Cardiac muscle cell (in vitro differentiated cells and primary cell): ENCODE measurements at places on chromosomes 7 and 10. TPM values are rescaled to one million over a fixed set of nuclear protein-coding genes. Genes with fewer than 3 reads are reported as not detected.

The ZNF679 gene
- not detected in 2 replicates for total RNA-seq

GRCh38 chr7:129010075-129010474 is 44.8 kb downstream of the TNPO3 start:
- H3K36me3 ChIP-seq: peaks cover 23% of the 10 kb centered on the region
- H3K27me3 ChIP-seq: no peaks in the 10 kb centered on the region
- H3K4me1 ChIP-seq: peaks cover 23% of the 10 kb centered on the region
- no peak overlapping the region for H3K4me3 ChIP-seq
- no peak for DNase-seq
- no peak overlapping the region for H3K27ac ChIP-seq

The ELN gene
- total RNA-seq: 0.77 and 0.88 TPM in 2 replicates

DNA sequence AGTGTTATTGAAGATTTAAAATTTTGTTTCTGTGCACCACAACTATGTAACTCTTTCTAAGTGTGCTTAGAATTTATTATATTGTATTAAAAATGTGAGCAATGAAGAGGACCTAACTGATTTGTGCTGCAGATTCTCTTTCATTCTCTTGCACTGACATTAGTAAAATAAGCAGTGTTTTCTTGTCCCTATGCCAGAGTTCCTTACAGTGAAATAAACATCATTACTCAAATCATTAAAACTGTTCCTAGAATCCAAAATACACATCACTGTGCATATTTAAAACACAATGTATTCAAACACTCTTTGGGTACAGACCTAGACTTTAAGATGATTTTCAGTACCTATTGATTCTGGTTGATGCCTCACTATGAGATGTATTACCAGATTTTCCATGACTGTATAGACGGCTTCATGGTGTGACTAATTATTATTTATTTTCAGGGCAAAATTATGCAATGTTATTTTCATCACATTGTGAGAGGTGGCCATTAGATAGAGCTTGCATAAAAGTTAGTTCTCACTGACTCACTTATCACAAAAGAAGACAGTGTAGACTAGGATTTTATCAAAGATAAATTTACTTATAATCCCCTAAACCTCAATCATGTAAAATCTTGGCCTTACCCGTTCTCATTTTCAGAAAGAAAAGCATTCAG is 93.4 kb downstream of the PTPRZ1 start:
- no peaks in the 10 kb centered on the region for H3K4me1 ChIP-seq
- H3K4me3 ChIP-seq: no peak overlapping the region
- DNase-seq: no peak
- no peak overlapping the region for H3K27ac ChIP-seq

DNA sequence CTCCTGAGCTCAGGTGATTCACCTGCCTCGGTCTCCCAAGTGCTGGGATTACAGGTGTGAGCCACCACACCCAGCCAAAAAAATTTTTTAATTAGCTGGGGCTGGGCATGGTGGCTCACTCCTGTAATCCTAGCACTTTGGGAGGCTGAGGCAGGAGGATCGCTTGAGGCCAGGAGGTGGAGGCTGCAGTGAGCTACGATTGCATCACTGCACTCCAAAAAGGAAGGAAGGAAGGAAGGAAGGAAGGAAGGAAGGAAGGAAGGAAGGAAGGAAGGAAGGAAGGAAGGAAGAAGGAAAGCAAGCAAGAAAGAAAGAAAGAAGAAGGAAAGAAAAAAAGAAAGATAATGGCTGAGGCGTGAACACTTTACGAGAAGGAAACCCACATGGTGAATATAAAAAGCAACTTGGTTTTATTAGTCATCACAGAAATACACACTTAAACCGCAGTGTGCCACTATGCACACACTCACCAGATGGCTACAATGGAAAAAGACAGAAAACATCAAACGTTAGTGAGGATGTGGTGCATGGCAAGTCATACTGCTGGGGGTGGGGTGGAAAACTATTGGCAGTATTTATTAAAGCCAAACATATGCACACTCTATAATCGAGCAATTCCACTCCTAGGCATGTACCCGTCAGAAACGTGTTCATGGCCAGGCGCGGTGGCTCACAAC is 4.4 kb upstream of the CCL26 start:
- no peak overlapping the region for H3K4me3 ChIP-seq
- H3K27ac ChIP-seq: no peak overlapping the region
- DNase-seq: no peak
- H3K27me3 ChIP-seq: no peaks in the 10 kb centered on the region
- no peaks in the 10 kb centered on the region for H3K4me1 ChIP-seq

The FAM25G gene
- total RNA-seq: not detected in 2 replicates

GRCh38 chr7:88057655-88058054 is 123.6 kb downstream of the ADAM22 start:
- H3K27me3 ChIP-seq: no peaks in the 10 kb centered on the region
- no peak overlapping the region for H3K27ac ChIP-seq
- H3K4me3 ChIP-seq: no peak overlapping the region
- H3K4me1 ChIP-seq: no peaks in the 10 kb centered on the region

GRCh38 chr10:72337039-72337629 is 17.6 kb downstream of the DNAJB12 start:
- no peak overlapping the region for H3K4me3 ChIP-seq
- H3K36me3 ChIP-seq: peaks cover 13% of the 10 kb centered on the region
- DNase-seq: peak; percentile 78
- H3K27me3 ChIP-seq: no peaks in the 10 kb centered on the region

GRCh38 chr10:131658476-131659110 is 242.2 kb upstream of the PPP2R2D start:
- no peak overlapping the region for H3K4me3 ChIP-seq
- no peaks in the 10 kb centered on the region for H3K36me3 ChIP-seq
- no peaks in the 10 kb centered on the region for H3K27me3 ChIP-seq
- no peak overlapping the region for H3K27ac ChIP-seq
- H3K4me1 ChIP-seq: peaks cover 5% of the 10 kb centered on the region
- DNase-seq: no peak

The VKORC1L1 gene
- 7.3 and 8.6 TPM in 2 replicates for total RNA-seq
